ENCODE measurements at places on chromosomes 5 and 9.

DNA sequence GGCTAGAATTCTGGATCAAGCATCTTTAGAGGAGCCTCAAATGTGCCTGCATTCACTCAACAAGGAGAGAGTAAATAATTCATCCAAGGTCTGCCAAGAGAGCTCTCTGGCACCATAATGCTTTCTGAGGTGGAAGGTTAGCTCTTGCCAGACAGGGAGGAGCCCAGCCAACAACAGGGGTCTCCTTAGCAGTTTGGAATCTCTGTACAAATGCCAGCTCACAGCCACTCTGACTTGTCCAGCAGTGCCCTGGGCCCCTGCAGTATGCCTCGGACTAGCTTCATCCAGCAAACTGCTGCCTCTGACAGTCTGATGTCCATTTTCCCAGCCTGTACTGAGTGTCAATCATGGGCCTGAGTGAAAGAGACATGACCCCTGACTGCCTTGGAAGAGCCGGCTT is 127.2 kb upstream of the SLC44A1 start:
- DNase-seq = no peak

DNA sequence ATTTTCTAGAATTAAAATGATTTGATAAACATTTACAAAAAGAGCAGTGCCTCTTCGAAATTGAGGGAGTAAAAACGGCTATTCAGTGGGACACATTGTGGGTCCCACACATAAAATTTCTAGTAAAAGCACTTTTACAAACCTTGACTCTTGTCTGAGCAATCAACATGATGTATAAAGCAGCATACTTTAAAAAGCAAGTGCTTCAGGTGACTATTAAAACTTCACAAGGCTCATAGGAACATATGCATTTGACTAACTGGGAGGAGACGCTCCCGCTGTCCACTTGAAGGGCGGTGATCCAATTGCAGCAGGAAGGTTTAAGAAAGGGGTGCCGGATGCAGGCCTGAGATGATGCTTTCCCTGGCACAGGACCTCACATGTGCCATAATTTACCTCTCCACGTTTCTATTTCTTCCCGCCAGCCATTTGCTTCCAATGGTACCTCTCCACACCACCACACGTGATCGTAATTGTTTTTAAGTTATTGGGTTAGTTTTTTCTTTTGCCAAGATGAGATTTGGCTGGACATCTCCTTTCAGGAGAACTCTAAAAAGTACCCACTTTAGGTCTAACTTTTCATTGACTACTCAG is 1.8 kb downstream of the MCTP1 start:
- DNase-seq = no peak

GRCh38 chr9:121785673-121786542 is 134.5 kb downstream of the DAB2IP start:
- DNase-seq = no peak

- DNase-seq = no peak
Observed at GRCh38 chr9:16044579-16044881, 491.7 kb downstream of the CCDC171 start.

DNA sequence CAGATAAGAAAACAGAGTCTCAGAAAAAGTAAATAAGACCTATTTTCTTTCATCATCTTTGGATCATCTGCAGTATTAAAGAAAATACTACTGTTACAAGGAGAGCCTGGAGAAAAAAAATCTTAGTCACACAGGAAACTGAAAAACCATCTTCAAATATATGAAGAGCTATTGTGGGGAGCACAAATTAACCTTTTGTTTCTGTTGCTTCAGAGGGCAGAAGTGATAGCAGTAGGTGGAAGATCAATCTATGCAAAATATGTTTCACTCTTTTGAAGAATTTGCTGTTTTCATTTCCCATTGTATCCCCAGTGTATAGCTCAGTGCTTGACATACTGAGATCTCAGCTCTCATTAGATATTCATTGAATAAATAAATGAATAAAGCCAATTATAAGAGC is 13.1 kb upstream of the CEMIP2 start:
- no peak for DNase-seq

- DNase-seq = no peak
Observed at GRCh38 chr5:55305345-55305744, 2.1 kb downstream of the DHX29 start.

- no peak for DNase-seq
Observed at GRCh38 chr9:35754264-35754663, at the start of gene MSMP. Gene MSMP, minus strand, starts transcription at chr9:35754276. Its CDS starts 147 bp downstream, at chr9:35754129.

DNA sequence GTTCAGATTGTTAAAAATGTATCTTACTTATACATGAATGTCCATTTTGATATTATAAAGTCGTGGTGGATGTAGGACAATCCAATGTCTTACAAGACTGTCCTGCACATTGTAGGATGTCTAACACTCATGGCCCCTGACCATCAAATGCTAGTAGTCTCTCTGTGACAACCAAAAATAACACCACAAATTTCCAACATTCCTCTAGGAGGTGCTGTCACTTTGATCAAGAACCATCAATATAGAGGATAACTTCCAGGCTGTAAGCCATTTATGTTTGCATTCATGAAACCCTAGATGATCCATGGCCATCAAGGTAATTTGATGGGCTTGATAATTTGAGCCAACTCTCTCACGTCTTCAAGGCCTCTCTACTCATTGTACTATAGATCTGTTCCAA is 20.5 kb upstream of the ZFR start:
- no peak for DNase-seq

GRCh38 chr9:3261484-3261883 is 264.3 kb downstream of the RFX3 start:
- no peak for DNase-seq

- no peak for DNase-seq
Observed at GRCh38 chr5:125011014-125011413, 264.6 kb upstream of the ZNF608 start.

GRCh38 chr5:36494841-36495601 is 111.4 kb upstream of the SLC1A3 start:
- DNase-seq = no peak

DNA sequence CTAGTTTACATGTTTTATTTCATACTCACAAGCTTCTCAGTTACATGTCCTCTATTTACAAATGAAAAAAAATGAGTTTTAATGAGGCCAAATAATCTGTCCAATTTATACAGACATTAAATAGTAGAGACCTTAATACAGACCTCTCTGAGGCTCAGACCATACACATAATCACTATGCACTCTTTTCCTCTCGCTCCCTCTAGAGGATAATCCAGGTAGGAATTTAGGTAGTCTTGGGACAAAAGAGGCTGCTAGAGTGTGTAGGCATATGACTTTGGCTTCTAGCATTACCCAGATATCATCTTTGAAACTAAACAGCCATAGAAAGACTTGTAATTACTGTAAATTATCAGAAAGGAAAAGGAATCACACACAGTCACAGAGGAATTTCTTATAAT is 444.7 kb downstream of the HINT1 start:
- no peak for DNase-seq

GRCh38 chr5:140632366-140633020 is 482 bp downstream of the CD14 start:
- peak; percentile 85 for DNase-seq

- DNase-seq = no peak
Observed at GRCh38 chr9:71795097-71795813, 26.9 kb upstream of the CEMIP2 start.

GRCh38 chr9:87238545-87238944 is 259.1 kb upstream of the DAPK1 start:
- DNase-seq = no peak

DNA sequence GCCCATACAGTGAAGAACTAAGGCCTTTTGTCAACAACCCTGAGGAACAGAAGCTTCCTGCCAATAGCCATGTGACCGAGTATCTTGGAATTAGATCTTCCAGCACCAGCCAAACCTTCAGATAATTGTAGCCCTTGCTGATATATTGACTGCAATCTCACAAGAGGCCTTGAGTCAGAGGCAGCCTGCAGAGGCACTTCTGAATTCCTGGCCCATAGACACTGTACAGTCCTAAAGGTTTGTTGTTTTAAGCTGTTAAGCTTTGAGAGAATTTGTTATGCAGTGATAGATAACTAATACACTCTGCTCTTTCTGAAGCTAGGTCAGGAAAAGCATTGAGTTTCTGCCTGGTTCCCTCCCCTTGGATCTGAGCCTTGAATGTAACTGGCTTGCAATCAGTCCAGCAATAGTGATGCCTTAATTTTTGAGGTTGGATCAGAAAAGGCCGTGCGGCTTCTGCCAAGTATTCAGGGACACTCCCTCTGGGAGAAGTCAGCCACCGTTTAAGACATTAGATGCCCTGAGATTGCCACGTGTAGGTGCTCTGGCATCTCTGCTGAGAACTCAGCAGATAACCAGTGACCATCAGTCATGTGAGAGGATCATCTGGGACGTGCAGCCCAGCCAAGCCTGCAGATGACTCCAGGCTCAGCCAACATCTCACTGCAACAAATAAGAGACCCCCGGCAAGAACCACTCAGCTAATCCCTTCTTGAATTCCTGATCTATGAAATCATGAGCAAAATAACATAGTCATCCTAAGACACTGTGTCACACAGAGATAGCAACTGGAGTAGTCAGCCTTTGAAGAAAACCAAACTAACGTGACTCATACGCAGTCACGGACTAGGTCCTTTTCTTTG is 126.8 kb upstream of the STC2 start:
- DNase-seq = no peak

GRCh38 chr9:127214421-127215267 is 49.9 kb upstream of the GARNL3 start:
- peak; percentile 65 for DNase-seq

GRCh38 chr9:130499804-130500263 is 55.1 kb downstream of the ASS1 start:
- no peak for DNase-seq

GRCh38 chr5:159178978-159179377 is 30.4 kb downstream of the RNF145 start:
- no peak for DNase-seq

Measured in Right ventricle myocardium inferior (tissue), 1 donor.